ENCODE measurements at places on chromosomes 1 and 21.

GRCh38 chr1:87689487-87689886, 360.8 kb downstream of the LMO4 start:
- no peak for DNase-seq

DNA sequence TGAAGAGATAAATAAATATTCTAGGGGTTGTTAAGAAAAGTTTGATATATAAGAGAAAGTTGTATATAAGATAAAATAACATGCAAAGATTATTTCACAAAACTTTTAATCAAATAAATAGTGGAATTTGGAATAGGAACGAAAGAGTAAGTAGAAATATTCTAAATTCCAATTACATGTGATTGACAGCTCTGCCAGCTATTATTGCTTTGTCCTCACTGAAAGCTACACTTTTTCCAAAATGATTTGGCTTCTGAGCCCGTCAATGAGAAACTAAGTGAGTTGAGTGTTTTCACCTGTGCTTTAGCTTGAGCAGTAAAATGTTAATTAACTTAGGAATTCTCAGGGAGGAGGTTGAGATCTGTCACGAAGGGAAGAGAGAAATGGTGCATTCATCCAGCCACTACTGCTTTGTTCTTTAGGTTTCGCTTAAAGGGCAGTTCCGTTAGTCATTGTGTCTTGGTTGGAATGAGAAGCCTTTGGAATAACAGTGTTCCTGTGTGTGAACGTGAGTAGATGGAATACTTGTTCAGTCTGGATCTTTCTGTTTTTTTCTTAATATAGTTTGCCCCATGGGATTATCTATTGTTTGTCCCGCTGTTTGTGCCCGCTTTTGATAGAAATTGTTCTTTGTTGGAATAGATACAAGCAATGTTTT, 63.3 kb upstream of the CR1L start:
- no peak for DNase-seq

DNA sequence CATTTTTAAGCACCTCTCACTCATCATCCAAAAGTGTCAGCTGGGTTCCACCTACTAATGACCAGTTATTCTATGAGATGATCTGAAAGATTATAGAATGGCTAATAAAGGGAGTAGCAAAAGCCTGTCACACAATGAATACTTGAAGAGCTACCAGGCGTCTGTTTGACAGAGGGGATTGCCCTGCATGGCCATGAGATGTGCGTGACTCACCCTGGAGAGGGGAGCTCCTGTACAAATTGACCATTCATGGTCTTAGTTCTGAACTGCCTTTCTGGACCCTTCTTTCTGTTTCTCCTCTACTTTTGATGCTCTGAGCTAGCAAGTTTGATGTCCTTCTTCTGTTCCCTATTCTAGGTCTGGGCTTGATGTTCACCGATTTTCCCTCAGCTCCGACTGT, 85.2 kb upstream of the ABCD3 start:
- no peak for DNase-seq

DNA sequence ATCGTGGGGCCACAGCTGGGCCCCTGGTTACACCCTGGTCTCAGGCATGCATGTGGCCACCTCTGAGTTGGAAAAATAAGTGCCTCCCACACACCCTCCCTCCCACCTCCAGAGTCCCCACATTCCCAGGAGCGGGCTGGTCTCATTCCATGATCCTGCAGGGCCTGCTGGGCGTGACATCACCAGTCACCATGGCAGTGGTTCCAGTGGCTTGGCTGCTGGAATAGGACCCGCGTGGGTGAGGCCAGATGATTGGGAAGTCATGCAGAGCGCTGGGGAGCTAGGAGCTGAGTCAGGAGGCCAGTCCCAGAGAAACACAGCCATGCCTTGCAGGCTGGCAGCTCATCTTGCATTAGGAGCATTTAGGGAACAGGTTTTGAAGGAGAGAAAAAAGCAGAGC, 125.4 kb upstream of the TMEM51 start:
- DNase-seq, result no peak

DNA sequence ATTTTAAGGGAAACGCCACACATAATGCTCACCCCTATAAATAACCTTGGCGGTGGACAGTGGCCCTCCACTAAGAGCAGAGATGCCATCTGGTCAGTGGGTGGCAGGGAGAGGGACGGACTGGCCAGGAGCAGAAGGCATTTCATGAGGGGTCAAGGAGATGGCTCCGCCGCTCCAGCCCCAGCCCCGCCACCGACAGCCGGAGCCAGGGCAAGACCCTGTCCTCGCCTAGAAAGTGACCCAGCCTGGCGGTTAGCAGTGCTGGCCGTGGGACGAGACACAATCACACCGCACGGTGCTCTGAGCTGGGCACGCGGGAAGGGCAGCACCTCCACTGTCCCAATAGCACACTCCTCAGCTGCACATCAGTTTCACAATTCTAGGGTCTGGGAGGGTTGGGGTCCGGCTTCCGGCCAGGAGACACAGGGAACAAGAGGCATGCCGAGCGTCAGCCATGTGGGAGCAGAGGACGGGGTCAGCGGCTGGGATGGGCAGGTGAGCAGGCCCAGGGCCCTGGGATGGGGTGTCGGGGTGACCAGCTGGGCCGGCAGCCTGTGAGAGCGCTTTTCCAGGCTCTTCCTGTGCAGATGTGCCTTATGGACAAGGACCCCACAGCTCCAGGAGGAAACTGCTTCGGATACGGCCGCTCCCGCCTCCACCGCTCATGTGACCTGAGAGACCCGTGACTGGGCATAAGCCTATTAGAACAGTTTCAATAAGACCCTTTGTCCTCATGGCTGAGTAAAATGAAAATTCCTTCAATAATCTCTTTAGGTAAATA, 5.7 kb downstream of the SLC19A1 start:
- DNase-seq, result no peak

DNA sequence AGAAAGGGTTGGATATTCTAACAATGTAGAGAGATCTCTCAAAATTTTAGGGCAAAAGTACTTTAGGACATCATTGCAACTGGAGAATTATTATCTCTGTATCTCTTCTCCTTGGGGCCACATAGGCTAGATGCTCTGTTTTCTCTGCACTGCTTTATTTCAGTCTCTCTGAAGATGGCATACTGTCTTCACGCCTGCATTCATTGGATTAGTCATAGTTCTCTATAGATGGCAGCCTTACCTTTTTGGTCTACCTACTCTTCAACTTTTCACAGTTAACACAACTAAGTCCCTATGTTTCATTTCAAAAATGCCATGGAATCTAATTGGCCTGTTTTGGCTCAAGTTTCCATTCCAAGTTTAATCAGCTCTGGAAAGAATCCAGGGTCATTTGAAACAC, 1623.3 kb upstream of the B3GALT2 start:
- no peak for DNase-seq

DNA sequence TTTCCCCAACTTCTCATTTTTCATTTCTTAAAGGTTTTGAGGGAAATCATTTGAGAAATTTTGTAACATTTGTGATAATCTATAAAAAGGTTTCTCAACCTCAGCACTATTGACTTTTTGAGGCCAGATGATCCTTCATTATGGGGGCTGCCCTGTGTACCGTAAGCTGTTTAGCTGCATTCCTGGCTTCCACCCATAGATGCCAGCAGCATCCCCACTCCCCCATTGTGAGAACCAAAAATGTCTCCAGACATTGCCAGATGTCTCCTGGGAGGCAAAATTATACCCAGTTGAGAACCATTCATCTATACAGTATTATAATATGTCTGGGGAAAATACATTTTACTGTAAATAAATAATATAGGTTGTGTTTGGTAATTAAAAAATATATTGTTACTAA, 146.0 kb downstream of the PBX1 start:
- DNase-seq, result no peak

DNA sequence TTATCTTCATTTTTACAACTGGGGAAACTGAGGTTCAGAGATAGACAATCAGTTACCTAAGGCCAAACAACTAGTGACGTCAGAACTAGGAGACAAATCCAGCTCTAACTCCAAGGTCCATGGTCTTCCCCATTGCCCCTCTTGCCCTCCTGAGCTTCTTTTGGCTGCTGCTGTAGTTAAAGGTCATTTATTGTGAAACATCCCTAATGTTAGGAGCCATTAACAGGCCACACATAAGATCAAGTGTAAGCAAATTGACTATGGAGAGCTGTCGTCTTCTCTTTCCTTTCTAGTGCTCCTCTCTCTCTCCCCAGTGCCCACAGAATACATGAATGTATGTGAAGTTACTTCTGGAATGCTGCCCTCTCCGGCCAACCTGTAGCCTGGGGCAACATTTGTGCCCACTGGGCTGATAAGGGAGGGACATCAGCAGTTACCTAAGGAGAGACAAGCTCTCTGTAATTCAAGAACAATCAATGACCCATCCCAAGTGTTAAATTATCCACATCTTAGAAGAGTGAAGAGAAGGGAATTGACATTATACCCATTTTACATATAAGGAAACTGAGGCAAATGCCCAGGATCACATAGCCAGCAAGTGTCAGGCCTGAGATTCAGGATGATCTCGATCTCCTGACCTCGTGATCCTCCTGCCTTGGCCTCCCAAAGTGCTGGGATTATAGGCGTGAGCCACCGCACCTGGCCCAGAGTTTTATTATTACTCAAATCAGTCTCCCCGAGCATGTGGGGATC, 40.1 kb downstream of the PTAFR start:
- no peak for DNase-seq

- no peak for DNase-seq
These were observed 95.6 kb downstream of the CD58 start for GRCh38 chr1:116474921-116475849.

DNA sequence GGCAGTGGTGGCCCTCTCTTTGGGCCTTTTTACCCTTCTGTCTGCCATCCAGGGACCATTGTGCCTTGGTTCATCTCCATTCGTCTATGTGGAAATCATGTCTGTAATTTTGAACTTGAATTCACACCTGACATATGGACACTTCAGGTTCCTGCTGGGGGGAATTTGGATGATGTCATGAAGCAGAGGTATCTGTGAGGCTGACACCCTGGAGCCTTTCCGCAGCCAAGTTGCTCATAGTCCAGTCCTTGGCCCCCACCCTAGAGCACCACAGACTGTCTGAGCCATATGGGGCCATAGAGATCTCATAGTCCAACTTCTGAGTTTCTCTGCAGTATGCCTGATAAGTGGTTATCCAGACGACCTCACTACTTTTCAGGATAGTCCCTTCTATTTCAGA, 147.7 kb upstream of the CACNA1E start:
- no peak for DNase-seq

DNA sequence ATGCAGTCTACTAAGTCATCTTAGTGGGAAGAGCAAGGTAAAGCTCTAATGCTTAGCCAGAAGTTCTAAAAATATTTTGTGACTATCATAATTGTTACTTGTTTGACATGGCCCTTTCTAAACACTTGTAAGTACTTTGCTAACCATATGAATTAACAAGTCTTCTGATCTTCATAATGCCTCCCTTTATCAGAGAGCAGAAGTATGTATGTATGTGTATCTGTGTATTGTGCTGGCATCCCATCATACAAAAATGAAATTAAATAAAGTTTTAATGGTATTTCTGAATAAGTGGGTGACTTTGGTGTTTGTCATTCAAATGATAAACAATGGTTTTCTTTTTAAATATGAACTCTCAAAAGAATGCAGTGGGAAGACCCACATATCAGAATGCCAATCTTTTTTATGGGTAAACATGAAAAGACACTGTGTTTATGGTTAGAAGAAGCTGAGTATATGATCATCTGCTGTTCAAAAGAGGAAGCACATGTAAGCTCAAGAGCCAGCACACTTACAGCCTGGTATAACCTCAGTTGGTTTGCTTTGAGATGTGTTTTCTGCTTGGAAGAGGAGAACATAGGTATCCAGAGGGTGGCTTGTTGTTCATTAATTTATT, 159.6 kb downstream of the CLEC20A start:
- no peak for DNase-seq

- DNase-seq, result no peak
These were observed 82.4 kb downstream of the ABCA4 start for GRCh38 chr1:94038511-94038910.

DNA sequence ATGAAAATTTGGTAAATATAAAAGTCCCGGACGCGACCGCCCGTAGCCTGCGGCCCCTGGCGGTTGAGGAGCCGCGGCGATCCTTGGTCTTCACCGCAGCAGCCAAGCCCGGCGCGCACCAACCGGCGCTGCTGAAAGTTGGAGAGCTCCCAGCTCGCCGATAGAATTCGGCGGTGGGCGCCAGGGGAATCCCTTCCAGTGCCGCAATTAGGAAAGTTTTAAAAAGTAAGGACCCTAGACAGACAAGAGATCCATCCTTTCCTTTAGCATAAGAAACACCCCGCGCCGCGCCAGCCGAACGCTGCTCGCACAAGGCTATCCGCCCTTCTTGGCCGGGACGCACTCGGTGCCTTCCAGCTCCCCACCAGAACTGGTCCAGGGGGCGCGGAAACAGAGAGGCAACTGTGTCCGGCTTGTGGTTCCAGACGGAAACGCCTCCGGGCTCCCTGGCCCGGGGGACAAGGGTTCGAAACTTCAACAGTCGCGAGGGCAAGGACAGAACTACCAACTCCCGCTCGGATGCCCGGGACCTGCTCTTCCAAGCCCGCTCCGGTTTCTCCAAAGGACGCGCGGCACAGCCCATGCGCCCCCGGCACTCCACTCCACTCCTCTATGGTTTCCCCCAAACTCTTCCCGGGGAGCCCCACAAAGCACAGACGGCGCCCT, 1.7 kb downstream of the FAM78B start:
- no peak for DNase-seq

DNA sequence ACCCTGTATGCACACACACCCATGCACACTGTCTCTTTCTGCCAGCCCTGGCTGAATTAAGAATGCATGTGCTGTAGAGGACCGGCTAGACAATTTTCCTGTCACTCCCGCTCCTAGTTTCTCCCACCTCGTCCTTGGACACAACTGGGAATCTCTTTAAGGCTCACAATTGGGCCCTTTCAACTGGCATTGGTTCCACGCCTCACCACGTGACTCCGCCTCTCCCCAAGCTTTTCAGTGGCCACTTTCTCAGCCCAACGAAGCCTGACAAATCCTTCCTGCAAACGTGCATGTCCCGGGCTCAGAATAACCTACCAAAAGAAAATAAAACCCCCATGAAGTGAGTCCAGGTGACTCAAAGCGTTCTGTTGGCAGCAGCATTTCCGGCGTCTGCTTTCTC, 33.8 kb downstream of the FBXO2 start:
- no peak for DNase-seq

DNA sequence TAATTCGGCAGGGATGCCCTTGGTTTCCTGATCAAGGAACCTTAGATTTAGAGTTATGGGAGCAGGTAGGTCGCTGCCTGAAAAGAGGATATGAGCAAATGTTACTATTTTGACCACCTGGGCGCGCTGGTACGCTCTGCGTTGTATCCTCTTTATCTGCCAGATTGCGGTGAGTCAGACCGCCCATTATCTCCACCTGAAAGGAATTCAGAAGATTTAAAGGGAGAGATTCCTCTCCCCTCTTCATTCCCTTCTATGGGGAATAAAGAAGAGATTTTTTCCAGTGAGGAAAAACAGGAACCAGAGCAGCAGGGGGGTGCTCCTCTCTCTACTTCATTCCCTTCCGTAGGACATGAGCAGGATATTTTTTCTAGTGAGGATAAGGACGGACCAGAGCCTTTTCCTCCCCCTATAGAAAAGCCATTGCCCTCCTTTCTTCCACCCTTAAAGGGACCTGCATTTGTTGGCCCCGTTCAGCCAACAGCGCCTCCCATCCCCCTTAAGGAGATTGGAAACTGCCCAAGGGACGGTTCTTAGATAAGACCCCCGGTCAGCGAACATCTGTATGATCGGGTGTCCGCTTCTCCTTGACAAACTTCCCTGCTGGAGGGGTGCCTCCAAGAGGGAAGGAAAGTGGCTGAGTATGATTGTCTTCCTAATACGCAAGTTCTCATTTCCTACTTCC, 34.1 kb downstream of the CLCA1 start:
- no peak for DNase-seq

Data from stimulated activated naive CD4-positive, alpha-beta T cell treated with Interleukin-2 at 50 U/mL for 16 hours (primary cell).